SW 1271 (cell line): ENCODE measurements at places on chromosomes 11 and 22.

DNA sequence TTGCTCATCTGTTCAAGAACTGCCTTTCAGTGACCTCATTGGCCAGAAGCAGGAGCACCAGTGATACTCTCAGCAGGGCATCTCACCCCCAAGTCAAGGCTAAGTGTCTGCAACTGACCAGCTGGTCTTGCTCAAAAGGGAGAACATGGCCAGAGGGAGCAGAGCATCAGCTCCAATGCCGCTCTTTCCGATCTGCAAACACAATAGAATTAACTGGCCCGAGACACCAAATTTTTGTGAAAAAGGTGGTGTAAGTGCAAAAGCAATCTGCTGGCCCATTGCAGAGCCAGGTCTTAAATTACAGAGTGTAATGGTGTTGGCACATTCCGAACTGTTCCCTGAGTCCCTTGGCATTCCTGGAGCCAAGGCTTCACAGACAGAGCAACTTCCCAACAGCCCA, 97.0 kb downstream of the PKNOX2 start:
- no peak for DNase-seq

DNA sequence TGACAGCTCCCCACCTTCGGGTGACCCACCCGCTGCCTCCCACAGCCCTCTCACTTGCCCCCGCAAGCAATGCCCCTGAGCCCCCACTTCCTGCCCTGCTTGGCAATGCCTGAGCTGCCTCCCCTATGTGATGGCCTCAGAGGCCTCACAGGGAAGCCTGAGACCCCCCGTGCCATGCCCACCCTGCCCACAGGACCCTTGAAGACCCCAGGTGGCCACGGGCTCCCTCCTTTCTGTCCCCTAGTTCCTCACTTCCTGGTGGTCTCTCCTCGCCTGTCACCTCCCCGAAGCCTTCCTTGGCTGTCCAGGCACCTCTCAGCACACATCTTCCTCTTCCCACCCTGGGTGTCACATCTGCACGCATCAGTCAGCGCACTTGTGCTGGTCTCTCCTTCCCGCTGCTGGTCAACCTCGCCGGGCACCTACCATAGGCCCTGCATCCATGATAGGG, 90.5 kb downstream of the BRD1 start:
- DNase-seq: no peak

DNA sequence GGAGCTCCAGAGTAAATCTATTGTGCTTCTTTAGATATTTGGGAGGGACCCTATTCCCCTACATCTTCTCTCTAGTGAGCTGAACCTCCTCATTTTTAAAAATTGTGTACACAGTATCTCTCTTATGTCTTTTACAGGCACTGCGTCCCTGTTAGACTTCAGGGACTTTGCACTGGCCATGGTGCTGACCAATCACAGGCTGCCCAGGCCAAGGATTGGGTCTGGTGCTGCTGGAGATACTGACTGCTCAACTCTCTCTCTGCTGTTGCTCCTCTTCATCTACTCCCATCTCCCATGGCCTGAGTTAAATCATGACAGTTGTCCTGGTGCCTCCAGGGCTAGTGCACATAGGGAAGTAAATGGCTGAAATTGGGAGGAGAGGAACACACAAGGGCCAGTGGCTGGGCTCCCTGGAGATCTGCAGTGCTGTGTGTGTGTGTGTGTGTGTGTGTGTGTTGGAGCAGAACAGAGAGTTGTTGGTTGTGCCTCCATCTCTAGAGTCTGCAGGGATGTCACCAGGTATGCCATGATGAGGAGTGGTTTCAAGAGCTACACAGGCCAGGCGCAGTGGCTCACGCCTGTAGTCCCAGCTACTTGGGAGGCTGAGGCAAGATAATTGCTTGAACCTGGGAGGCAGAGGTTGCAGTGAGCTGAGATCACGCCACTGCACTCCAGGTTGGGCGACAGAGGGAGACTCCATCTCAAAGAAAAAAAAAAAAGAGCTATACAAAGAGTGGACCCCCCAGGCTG, 155.3 kb downstream of the ST3GAL4 start:
- no peak for DNase-seq

- DNase-seq: no peak
Observed at GRCh38 chr11:109911488-109911887, 181.7 kb upstream of the ZC3H12C start.

DNA sequence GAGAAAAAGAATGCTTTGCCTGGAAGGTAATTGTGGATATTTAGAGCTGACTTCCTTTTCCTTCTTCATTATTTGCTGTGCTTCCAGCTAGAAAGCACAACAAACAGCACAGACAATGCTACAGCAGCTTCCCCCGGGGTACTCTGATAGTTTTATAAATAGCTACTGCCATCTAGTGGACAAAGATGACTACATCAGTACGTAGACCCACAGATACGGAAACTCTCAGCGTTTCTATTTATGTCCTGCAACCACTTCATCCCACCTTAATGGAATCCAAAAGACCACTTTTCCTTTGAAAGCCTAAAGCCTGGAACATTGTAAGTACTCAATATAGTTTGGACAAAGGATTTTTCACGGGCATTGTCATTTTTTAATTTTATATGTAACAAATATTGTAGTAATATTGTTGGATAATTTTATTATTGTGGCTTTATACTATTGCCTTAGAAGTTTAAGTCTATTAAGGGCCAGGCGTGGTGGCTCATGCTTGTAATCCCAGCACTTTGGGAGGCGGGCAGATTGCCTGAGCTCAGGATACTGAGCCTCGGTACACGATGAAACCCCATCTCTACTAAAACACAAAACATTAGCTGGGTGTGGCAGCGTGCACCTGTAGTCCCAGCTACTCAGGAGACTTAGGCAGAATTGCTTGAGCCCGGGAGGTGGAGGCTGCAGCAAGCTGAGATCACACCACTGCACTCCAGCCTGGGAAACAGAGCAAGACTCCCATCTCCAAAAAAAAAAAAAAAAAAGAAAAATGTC, 7.5 kb downstream of the HSPA8 start:
- peak; percentile 42 for DNase-seq

GRCh38 chr11:19892876-19893275, 180.2 kb downstream of the NAV2 start:
- no peak for DNase-seq

DNA sequence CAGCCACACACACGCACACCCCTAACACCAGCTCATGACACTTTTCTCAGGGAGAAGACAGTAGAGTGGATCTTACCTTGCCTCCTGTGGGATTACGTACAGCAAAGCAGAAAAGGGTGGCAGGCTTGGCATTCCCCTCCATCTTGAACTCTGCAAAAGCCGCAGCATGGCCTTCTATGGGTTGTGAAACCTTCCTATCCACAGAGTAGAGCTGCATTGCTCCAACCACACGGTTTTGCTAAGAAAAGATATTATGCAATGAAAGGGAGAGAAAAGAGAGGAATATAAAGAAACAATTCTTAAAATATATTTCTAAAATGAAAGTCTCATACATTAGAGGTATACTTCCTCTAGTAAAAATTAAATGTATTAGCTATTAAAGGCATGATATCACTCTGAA, 48.8 kb downstream of the CLTCL1 start:
- no peak for DNase-seq

DNA sequence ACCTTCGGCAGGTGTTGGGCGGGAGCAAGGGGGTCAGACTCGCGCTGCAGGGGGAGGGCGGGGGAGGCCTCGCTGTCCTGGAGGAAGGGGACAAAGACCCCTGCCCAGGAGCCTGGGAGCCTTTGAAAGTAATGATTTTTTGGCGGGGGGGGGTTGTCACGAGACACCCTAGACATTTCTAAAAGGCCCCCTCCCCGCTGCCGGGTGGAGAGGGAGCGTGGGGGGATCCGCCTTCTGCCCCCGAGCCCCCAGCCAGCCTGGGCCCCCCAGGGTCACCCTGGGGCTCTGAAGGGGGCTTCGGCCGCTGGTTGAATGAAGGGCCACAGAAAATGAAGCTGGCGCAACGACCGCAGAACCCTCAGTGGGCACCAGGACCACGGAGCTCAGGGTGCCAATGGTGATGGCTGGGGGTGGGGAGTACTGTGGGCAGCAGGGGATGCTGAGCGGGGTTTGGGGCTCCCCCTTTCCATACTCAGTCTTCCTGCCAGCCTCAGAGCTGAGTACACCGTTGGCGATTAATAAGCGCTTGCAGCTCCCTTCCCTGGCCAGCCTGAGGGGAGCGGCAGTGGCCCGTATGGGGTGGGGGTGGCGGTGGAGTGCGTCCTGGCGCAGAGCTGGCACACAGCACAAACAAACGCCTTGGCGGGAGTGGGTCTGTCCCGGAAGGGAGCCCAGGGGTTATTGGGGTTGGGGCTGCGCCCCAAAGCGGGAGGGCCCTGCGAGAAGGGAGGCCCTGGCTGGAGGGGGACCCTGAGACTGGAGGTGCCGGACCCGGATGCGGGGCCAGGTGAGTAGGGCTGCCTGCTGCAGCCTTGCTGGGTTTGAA, 1.2 kb upstream of the DUSP8 start:
- no peak for DNase-seq
